ENCODE measurements at places on chromosomes 2 and 18.

- DNase-seq = peak; percentile 20
Observed at GRCh38 chr2:69830045-69830905, 815 bp downstream of the GMCL1 start.

DNA sequence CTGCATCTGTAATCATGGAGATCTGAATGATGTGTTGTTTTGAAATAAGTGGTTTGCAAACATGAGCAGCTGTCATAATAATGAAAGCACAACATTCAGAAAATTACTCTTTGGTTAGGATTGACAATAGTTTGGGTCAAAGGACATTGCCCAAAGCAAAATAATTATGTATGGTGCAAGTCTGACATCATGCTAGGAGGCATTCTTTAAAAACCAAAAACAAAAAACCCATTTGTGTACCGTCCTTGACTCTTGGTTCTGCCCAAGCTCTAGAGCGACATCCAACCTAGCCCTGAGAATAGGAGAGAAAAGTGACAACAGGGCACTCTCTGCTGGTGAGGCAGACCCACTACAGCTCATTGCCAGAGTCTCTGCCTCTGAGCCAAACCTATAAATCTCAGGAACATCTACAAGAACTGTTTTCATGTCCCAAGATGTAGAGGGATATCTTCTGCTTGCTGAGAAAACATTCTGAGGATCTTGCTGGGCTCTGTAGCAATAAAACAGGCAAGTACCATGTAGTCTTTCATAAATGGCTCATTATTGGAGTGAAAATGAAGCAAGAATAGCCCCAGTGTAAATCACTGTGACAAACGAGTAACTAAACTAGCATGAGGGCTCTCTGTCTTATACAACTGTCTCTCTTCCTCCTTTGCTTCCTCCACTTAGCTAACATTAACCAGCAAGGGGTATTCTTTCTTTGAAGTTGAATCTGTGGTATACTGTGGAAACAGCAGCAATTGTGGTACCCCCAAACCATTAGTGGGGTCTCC is 266.8 kb upstream of the CXCR4 start:
- DNase-seq = peak; percentile 18

GRCh38 chr2:165202239-165202638 is 1.6 kb downstream of the SCN3A start:
- DNase-seq = no peak

DNA sequence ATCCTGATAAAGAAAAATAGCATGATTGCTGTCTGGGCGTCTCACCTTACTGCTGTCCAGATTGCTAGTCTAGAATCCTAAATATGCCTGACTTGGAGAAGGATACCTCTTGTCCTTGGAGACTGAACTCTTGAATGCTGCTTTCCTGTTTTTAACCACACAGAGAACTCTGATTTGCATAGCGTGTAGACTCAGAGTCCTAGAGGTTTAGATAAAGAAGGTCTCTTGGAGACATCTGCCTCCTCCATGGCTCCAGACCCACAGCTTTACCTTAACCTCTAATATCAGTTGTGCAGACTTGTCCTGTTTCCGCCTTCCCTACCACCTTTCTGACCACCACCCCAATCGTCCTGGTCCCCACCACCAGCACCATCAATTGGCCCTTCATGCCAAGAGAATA is 292.6 kb upstream of the CYRIA start:
- DNase-seq = no peak

GRCh38 chr2:176149481-176149938 is 1.8 kb upstream of the HOXD4 start:
- DNase-seq = no peak

DNA sequence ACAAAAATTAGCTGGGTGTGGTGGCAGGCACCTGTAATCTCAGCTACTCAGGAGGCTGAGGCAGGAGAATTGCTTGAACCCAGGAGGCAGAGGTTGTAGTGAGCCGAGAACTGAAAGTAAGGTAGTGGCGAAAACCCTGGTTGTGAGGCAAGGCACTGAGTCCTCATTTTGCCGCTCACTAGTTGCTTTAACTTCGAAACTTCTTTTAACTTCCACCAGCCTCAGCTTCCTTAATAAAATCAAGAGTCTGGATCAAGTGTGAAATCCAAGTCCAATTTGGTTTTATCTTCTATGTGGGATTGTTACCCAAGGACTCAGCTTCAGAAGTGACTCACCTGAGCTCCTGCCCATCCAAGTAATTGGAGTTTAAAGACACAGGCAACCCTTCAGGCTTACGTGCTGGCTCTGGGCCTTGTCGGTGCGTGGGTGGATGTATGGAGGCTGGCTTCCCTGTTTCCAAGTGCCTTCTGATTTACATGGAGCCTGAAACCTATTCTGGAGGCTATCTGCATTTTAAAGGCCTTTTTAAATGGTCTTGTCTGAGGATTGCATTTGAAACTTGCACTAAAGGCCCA is 374.2 kb upstream of the ID2 start:
- no peak for DNase-seq

GRCh38 chr2:240704651-240705050 is 13.0 kb downstream of the AQP12A start:
- no peak for DNase-seq

DNA sequence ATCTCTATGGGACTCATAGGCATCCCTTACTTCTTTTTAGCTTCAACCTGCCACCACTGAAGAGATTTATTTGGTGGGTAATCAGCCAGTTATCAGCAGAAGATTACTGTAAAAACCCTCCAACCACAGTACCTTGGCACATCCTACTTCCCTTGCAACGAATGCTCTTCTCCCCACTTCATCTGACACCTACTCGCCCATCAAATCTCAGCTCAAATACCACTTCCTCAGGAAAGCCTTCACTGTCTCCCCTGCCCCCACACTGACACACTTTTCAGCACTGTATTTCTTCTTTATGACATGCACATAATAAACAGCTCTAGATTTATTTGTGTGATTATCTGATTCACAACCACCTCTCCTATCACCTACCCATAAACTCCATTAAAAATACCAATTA is 3.1 kb downstream of the KDSR start:
- DNase-seq = no peak

DNA sequence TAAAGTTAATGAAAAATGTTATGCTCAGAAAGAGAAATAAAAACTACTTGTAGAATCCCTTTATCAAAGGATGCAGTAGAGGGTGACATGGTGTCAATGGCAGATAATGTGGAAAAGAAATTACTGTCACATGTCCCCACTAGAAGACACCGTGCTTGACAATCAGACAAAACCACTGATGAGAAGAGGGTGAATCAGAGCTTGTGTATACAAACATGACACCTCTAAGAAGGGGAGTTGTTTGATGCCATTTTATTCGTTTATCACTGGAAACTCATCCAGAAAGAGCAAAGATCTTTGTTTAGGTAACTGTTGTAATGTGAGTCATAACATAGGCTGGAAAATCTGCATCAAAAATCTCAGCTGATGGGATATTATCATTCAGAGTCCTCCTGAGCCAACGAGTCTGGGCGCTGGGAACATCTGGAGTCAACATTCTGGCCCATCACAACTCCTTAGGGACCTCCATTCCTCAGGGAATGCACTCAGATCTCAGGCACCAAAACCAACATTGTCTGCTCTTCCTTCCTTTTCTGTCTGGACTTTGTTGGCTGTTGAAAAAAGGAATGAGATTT is 49.5 kb upstream of the RAB12 start:
- no peak for DNase-seq

DNA sequence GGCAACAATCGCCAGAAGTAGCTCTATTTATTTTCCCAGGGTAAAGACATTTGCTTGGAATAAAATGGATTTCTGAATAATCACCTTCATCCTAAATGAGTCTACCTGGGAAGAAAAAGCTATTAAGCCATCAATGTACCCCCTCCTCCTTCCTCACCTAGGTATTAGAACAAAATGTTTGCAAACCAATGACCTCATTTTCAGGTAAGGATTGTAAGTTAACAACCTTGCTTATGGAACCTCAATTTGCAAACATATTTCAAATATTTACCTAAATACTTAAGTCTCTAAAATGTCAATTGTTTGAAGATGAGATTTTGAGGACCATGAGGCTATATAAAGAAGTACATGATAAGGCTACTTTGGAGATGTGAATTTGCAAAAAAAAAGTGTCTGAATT is 43.9 kb downstream of the CAVIN2 start:
- DNase-seq = no peak

DNA sequence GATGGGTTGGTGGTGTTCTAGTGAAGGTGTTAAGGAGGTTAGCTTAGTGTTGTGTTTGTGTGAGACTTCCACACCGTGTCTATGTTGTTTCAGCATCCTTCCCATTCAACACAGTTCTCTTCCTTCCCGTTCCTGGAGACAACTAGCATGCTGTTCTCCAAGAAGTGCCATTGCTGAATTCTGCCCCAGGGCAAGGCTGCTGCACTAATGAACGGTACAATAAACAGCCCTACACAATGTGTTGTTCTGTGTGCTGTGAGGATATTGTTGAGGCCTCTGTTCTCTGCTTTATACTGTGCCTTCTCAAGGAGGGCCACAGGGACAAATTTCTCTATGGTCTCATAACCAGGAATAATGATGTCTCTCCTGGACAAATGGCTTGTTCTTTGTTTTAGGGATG is 39.8 kb upstream of the ZEB2 start:
- no peak for DNase-seq

- DNase-seq = no peak
Observed at GRCh38 chr2:220127311-220127710, 499.9 kb downstream of the SLC4A3 start.

DNA sequence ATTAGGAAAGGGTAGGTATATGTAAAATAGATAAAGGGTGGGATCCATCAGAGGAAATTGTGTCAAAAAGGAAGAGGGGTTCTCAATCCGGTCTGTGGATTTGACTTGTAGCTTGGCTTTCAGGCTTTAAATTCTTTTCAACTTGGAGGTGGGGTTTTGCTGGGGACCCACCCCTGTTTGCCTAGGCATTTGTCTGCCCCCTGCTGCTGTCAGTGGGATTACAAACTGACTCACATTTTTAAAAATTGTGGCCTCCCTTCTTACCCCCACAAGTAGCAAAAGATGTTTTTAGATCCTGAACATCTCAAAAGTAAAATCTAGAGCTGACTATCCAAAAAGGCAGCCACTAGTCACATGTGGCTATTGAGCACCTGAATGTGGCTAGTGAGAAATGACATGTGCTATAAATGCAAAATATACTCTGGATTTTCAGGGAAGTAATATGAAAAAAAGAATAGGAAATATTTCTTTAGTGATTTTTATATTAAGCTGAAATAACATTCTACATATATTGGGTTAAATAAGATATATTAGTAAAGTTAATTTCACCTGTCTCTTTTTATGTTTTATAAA is 178.9 kb downstream of the GFPT1 start:
- DNase-seq = no peak

DNA sequence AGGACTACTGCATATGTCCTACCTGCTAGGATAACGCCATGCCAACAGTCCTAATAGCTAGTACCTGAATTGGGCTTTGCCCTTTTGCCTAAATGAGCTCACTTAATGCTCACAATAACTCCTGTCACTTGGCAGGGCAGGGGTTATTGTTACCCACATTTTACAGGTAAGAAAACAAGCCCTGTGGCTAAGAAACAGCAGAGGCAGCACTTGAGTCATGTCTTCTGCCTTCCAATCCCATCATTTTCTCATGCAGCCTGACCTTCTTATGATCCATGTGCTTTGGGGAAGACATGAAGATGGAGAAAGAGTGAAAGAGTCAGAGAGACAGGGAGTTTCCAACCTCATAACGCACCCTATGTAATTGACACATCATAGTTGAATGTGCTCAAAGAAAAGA is 33.6 kb upstream of the LPIN1 start:
- DNase-seq = no peak

DNA sequence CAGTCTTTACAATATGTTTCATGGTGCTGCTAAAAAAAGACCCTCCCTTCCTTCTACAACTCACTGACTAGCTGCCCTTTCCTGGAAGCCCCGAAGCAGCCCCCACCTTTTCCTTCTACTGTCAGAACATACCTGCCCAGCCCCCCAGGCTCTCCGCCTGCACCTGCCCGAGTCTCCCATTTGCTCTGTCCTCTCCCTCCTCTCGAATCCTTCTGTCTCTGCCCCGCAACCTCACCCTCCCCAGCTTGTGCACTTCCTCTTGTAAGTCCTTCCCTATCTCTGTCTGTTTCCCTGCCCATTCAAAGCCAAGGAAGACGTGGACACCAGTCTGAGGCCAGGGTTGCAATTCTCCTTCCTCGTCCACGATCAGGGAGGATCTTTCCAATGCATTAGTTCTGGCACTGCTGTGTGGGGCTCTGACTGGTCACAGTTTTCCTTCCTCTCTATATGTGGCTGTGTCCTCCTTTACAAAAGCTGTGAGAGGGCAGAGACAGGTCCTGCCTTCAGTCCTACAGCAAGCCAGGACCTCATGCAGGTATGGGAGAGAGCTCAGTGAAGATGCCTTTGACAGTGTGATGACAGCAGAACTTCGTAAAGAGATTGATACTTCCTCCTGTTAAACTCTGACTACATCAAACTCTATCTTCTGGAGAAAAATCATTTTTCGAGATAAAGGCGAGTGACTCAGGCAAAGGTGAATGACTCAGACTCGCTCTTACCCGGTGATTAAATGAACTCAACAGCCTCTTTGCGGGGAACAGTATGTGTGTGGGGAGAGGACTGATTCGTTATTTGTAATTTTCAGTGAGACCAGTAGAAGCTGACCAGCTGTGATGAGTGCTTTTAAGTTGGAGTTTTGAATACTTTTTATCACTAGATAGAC is 14.2 kb downstream of the TNFRSF11A start:
- DNase-seq = peak; percentile 19

GRCh38 chr18:37447962-37448888 is 117.4 kb downstream of the CELF4 start:
- no peak for DNase-seq

DNA sequence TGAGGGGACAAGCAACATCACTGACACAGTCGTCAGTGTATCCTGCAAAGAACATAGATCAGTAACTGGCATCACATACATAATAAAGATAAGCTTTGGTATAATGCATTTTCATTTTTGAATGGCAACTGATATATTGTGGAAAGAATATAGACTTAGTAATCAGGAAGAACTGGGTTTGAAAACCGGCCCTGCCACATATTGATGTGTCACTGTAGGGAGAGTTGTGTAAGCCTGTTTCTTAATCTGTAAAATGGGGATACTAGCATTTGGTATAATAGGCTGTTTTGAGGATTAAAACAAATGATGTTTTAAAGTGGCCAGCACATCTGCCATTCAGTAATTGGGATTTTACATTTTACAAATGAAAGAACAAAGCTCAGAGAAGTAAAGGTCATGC is 277.8 kb upstream of the CNTNAP5 start:
- DNase-seq = no peak

DNA sequence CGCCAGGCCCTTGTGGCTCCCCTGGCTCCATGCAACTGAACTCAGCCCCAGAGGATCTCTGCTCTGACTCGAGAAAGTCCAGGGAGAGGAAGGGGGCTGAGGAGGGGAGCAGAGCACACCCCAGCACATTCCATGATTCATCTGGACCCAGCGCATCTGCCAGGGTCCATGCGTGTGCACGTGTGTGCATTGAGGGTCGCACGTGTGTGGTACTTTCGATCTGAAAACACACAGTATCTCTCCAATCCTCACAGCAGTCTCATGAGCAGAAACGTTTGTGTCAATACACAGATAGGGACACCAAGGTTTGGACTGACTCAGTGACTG is 146.4 kb upstream of the ID2 start:
- no peak for DNase-seq

GRCh38 chr2:64735504-64735903 is 81.8 kb upstream of the SERTAD2 start:
- no peak for DNase-seq

All from AG08395 (cell line).